Stimulated activated CD8-positive, alpha-beta memory T cell treated with anti-CD3 and anti-CD28 coated beads, Interleukin-4, amount 100 ng/mL, for 4 hours (primary cell): ENCODE measurements at places on chromosomes 5 and 9.

DNA sequence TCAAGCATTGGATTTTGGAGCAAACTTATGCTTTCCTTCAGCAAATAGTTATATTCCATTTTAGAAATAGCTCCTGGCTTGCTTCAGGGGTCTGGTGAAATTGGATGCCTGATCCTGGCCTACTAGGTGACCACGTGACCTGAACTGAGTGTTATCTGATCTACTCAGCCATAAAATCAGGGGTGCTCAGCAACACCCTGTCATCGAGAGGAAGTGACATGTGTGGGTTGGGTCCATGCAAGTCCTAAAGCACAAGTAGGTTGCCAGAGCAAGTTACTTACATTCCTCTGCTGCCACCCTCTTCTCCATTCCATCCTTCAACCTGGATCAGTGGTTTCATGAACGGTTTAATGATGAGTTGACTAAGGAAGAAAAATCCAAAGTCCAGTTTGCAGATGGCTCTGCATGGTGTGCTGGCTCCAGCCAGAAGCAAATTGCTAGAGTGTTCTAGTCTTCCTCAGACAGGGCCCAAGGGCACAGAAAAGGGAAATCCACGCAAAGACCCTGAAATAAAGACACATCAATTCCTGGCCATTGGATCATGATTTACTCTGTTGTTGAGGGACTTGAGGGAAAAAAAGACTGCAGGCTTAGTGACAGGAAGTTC, 2.8 kb upstream of the FAM193B start:
- no peak for DNase-seq

DNA sequence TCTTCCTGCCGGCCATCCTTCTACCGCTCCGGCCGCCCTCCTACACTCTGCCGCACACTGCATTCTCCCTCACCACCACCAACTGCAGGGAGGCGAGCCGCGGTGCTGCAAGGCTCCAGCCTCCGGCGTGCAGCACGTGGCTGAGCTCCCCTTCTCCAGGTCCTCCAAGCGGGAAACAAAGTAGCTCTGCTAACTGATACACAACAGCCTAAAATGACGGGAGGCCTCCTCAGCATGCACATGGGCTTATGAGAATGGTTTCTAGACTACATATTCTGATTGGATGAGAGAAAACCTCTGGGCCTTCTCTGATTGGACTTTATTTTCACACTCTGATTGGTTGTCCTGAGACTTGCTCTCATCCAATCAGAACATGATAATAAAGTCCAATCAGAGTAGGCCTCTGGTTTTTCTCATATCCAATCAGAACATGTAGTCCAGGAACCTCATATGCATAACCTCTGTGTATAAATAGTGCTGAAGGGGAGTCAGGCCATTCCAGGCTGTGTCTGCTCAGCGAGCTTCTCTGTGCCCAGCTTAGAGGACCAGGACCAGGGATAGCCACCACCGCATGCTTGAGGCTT, 27.0 kb upstream of the ZNF354B start:
- no peak for DNase-seq

DNA sequence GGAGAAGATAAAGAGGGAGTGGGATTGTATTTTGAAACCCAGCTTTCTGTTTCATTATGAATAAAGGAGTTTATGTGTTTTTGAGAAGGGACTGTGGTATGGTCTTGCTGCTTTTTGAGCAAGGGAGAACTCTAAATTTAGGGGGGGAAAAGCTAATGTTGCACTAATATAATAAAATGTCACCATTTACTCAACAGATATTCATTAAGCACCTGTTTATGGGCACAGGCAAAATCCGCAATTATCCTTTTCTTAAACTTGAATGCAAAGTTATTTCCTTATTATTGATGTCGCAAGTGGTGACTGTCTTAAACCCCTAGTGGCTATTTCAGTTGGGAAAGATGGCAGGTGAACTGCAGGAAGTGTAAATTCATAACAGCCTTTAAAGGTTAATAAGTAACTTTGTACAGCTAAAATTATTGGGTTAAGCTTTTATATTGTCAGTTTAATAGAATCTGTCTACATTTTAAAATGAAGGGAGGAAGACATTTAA, 1.5 kb downstream of the CDC42SE2 start:
- DNase-seq, result no peak

DNA sequence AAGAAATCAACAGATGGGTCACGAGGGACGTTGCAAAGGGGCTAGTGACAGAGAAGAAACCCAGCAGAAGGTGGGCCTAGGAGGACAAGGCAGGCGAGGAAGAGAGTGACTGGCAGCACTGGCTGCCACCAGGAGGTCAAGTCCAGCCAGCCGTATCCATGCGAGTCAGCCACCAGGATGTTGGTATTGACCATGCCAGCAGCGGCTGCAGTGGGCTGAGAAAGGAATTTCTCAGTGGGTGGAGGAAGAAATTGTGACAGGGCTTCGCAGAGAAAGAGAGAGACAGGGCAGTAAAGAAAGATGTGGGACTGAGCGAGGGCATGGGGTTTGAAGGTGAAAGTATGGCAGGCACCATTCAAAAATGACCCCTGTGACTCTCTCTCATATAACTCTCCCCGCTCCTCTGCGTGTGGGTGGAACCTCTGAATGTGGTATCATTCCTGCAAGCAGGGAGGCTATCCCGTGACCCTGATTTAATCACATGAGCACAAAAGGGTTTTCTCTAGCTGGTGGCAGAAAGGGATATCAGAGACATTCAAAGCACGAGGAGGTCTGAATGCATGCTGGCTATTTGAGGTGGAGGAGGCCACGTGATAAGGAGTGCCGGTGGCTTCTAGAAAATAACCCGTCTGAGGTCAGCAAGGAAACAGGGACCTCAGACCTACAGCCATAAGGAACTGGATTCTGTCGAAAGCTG, 45.4 kb upstream of the FBXW11 start:
- DNase-seq, result no peak
